ENCODE measurements at places on chromosomes 7 and 10.

GRCh38 chr7:98165827-98166667 lies 45.2 kb upstream of the BHLHA15 start:
- peak; percentile 66 for DNase-seq

DNA sequence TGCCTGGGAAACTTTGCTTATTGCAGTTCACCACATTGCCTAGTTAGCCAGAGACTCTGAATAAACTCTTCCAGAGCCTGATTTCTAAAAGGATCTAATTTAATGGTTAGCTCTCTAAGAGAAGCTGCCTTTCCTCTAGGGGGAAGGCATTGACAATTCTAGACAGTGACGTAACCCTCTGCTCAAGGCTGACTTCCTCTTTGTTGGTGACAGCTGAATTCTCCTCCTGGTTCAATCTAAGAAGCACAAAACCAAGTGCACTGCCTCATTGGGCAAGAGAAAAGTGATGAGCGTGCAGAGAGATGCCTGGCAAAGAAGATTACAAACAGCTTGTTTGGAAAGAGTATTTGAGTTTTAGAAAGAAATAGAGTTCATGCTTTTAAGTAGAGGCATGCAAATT lies 102.7 kb downstream of the MACC1 start:
- DNase-seq: peak; percentile 33

GRCh38 chr7:98539865-98540264 lies 77.2 kb upstream of the NPTX2 start:
- DNase-seq: no peak

DNA sequence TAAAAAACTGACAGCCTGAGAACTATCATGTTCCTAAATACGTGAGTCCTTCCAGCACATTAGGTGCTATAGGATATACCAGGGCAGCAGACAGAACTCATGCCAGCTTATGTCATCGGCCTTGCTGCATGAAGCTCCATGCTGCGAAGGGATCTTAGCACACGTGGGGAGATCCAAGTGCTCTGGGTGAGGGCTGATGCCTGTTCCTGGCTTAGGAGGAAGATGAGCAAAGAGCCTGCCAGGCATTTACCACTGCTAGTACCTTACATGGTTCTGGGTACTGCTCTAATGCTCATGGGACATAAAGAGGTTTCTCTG lies 43.2 kb downstream of the SVIL start:
- no peak for DNase-seq

- DNase-seq: no peak
These were observed 145.6 kb downstream of the ADAM12 start for GRCh38 chr10:126242397-126243260.

- no peak for DNase-seq
These were observed 148.7 kb downstream of the FGFR2 start for GRCh38 chr10:121449482-121449924.

DNA sequence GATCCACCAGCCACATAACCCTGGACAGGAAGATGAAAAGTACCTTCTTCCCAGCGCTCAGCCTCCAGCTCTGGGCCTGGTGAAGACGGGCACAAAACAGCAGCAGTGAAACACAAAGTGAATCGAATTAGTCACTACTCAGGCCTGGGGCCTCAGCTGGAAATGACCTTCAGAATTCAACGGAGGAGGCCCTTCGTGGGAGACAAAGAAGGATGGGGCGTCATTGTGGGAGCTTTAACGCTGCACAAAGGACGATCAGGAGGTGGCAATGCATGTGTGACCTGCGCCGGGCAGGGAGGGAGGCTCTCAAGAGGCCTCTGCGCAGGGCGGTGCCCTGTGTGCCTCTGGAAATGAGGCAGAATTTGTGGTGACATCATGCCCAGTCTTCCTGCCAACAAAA lies 161.9 kb downstream of the DNAJB6 start:
- DNase-seq: no peak
